ENCODE measurements at places on chromosomes 4 and X.
A peak's percentile ranks its signal among the peaks of the same experiment; 100 is the strongest.

DNA sequence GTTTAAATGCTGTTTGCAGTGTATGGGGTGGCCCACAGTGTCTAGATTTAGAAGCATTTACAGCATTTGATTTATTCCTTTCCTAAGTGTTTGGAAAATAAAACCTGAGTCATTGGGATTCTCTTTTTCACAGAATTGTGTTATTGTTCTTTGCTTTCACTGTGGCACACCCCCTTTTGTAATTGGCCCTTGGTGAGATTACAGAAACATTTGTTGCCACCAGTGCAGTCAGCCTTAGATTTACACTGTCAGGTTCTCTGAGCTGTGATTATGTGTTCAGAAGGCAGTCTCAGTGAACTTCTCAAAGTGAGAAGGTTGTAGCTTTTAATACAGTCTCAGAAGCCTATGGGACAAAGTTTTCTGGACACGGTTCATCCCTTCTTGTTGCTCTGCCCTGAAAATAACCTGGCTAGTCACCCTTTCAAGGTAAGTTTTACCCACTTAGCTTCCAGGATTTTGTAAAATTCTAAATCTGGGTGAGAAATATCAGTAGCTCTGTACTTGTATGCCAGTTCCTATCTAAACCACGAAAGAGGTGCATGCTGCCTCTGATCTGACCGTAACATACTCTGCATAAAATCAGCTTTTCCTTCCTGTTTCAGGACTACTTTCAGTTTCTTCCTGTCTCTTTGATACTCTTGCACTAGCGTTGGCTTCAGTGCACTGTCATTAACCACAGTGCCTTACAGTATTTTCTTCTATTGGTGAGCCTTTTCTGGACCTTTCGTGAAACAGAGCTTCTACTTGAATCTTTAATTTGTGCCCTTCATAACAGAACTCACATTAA is 12.6 kb downstream of the RUFY3 start:
- DNase-seq, result peak; percentile 32

DNA sequence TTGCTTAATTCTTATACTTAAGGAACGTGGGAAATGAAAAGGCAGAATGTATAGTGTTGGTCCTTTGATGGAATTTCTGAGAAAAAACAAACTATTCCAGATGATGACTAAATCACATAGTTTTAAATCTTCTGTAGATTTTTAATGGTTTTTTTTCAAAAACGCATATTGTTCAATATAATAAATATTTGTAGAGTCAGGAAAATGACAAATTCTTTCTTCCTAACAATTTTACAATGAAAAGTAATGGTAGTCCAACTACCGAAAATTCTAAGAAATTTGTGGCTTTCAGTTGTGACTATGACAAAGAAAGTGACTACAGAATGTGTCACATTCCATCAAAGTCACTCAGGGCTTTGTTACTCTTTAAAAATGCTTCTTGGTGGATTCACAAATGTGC is 164.8 kb upstream of the PITX2 start:
- DNase-seq, result no peak

- DNase-seq, result no peak
These were observed 8.9 kb downstream of the PRRG3 start for GRCh38 chrX:151704041-151704663.

- no peak for DNase-seq
These were observed 70.0 kb upstream of the TSPAN5 start for GRCh38 chr4:98728433-98728832.

GRCh38 chr4:158903472-158904043 is 134.7 kb downstream of the FNIP2 start:
- no peak for DNase-seq

GRCh38 chr4:73964862-73965611 is 16.8 kb downstream of the PF4 start:
- no peak for DNase-seq

GRCh38 chr4:90187148-90187884 is 60.1 kb downstream of the CCSER1 start:
- no peak for DNase-seq

All from activated naive CD8-positive, alpha-beta T cell treated with anti-CD3 and anti-CD28 coated beads for 36 hours (primary cell).